Dermis microvascular lymphatic vessel endothelial cell (primary cell): ENCODE measurements at places on chromosomes 1 and 21. TPM values are rescaled to one million over a fixed set of nuclear protein-coding genes. Genes with fewer than 3 reads are reported as not detected.

The TFF2 gene
- not detected in 2 replicates for total RNA-seq

DNA sequence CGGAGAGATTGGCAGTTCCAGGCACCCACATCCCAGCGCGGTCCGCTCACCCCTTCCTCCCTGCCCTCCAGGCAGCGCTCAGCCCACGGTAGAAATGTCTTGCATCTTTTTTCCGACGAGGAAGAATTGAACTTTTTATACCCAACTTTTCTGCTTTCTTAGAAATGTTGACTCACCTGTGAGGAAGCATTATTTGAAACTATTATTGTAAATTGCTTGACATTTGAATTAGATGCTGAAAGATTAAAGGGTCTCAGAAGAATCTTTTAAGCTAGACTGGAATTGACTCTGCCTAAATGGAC, 912 bp upstream of the SIPA1L2 start:
- no peak for DNase-seq

DNA sequence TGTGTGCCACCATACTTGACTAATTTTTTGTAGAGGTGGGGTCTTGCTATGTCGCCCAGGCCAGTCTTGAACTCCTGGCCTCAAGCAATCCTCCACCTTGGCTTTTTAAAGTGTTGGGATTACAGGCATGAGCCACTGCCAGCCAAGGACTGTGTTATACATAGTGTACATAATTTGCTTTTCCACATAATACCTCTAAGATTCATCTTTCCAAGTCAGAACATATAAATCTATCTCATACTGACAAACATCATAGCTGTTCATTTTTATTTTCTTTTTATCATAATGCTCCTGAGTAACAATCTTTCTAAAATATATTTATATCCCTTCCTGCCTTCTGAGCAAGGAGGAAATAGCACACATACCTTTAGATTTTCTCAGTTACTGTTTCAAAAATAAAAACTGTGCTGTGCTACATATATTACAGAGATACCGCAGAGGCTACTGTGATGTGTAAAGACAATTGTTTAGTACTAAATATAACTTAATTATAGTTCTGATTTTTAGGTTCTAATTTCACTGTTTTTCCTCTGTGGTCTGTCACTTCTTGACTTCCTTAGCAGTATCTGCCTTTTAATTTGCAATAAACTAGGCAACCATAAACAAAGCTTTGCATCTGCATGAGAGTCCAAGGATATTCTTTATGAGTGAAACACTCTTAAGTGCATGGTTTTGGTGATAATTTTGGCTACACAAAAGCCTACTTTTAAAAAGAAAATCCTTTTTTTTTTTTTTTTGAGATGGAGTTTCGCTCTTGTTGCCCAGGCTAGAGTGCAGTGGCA, 59.3 kb downstream of the EYA3 start:
- peak; percentile 62 for DNase-seq

GRCh38 chr1:237358555-237358954, 316.6 kb downstream of the RYR2 start:
- no peak for DNase-seq
